Activated naive CD8-positive, alpha-beta T cell treated with anti-CD3 and anti-CD28 coated beads, Interleukin-2, amount 10 ng/mL, durations not matched to agents 7 days and 5 days (primary cell): ENCODE measurements at places on chromosomes 13 and 19. TPM values are rescaled to one million over a fixed set of nuclear protein-coding genes. Genes with fewer than 3 reads are reported as not detected.

The CYSLTR2 gene
- 4.3 TPM for total RNA-seq

The ZNF665 gene
- total RNA-seq, result 11.3 TPM

The DIAPH3 gene
- total RNA-seq, result 18.3 TPM

The ABHD8 gene
- 12.4 TPM for total RNA-seq

The IZUMO2 gene
- total RNA-seq, result not detected

The ATP4A gene
- not detected for total RNA-seq

The FFAR3 gene
- total RNA-seq, result not detected

The ZSWIM4 gene
- 9.6 TPM for total RNA-seq

The IGSF23 gene
- not detected for total RNA-seq

The ZNF577 gene
- 14.0 TPM for total RNA-seq

The TFPT gene
- total RNA-seq, result 37.9 TPM

The TRAPPC5 gene
- total RNA-seq, result 74.4 TPM

The OPA3 gene
- 10.6 TPM for total RNA-seq
